ENCODE measurements at places on chromosomes 7 and 10.

DNA sequence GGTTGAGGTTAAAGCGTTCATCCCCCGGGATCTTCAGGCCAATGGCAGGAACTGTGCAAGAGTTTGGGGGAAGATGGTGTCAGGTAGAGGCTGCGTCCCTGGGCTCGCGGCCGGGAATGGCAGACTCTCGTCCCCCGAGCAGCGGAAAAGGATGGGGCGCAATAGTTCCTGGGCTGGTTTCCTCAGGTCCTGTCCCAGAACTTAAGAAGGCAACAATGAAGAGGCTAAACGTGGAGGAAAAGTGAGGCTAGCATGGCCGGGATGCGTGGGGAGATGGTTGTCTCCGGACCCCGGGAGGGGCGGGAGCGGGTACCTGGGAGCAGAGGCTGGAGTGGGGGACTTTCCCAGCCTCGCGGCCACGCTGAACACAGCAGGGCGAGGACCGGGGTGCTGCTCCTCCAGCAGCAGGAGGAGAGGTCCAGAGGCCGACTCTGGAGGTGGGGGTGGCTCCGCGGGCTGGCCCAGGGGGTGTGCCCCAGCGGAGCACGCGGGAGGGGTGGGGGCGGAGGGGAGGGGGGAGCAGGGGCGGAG, 882 bp downstream of the IRF5 start:
- peaks cover 77% of the 10 kb centered on the region for H3K27me3 ChIP-seq
- H3K4me1 ChIP-seq: peaks cover 45% of the 10 kb centered on the region
- no peak overlapping the region for H3K27ac ChIP-seq
- DNase-seq: peak; percentile 33

GRCh38 chr7:44827567-44827966, 20.3 kb downstream of the H2AZ2 start:
- H3K4me3 ChIP-seq: no peak overlapping the region
- H3K27me3 ChIP-seq: no peaks in the 10 kb centered on the region
- peaks cover 12% of the 10 kb centered on the region for H3K4me1 ChIP-seq
- DNase-seq: no peak
- H3K36me3 ChIP-seq: peaks cover 53% of the 10 kb centered on the region

- H3K4me3 ChIP-seq: no peak overlapping the region
- no peaks in the 10 kb centered on the region for H3K36me3 ChIP-seq
- H3K27me3 ChIP-seq: no peaks in the 10 kb centered on the region
- no peak overlapping the region for H3K27ac ChIP-seq
- no peaks in the 10 kb centered on the region for H3K4me1 ChIP-seq
- DNase-seq: no peak
These were observed 745.2 kb downstream of the SUGCT start for GRCh38 chr7:40879941-40880543.

GRCh38 chr7:115910541-115911164, 119.9 kb downstream of the TFEC start:
- no peak overlapping the region for H3K4me3 ChIP-seq
- no peak overlapping the region for H3K27ac ChIP-seq
- DNase-seq: no peak

GRCh38 chr10:49050366-49050765, 65.0 kb downstream of the VSTM4 start:
- no peak overlapping the region for H3K4me3 ChIP-seq
- DNase-seq: no peak
- H3K36me3 ChIP-seq: no peaks in the 10 kb centered on the region
- peaks cover 11% of the 10 kb centered on the region for H3K27me3 ChIP-seq

DNA sequence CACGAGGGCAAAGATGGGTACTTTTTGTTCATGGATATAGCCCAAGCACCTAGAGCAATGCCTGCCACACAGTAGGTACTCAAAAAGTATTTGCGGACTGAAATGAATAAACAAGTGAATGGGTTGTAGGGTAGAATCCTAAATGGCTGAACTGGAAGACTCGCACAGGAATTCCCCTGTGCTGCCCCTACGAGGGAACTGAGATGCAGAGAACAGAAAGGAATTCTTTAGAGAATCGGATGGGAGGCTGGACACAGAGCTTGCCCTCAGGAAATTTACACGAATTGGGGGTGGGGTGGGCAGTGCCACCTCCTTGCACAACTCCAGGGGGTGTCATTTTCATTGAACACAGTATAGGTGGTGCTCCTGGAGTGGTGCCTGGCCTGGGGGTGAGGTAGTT, 35.2 kb upstream of the SRGN start:
- no peak for DNase-seq
- H3K4me3 ChIP-seq: no peak overlapping the region
- no peak overlapping the region for H3K27ac ChIP-seq
- H3K36me3 ChIP-seq: no peaks in the 10 kb centered on the region
- H3K27me3 ChIP-seq: peaks cover 6% of the 10 kb centered on the region

DNA sequence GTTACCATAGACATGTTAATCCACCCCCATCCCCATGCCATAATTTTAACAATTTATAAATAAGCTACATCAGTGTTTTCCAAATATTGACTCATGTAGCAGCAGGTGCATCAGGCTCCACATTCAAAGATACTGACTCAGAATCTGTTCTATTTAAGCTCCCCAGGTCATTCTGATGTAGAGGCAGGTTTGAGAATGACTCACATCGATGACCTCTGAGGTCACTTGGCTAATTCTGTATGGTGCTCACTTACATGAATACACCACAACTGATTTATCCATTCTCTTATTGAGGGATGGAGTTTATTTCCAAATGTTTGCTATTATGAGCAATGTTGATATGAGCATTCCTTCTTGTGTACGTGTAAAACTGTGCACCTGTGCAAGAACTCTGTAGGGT, 1159.0 kb downstream of the TYW1 start:
- H3K27ac ChIP-seq: no peak overlapping the region
- H3K36me3 ChIP-seq: no peaks in the 10 kb centered on the region
- H3K4me3 ChIP-seq: no peak overlapping the region
- H3K27me3 ChIP-seq: no peaks in the 10 kb centered on the region
- no peaks in the 10 kb centered on the region for H3K4me1 ChIP-seq

DNA sequence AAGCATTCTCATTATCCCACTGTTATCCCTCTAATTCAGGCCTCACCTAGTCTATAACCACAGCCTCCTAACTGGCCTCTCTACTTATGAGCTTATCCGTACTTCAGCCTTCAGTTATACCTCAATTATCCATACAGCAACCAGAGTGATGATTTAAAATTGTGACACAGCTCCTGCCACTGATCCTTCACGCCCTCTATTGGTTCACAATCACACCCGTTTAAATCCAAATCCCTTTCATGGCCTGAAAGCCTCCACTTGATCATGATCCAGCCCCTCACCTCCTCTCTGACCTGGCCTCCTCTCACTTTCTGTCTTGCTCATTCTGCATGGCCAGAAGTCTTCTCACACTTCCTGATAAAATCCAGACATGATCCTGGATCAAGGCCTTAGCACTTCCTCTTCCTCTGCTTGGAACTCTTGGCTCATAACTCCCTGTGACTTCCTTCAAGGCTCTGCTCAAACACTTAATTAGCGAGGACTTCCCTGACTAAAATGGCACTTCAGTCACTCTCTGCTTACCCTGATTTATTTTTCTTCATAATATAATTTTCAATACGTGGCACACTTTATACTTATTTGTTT, 19.0 kb upstream of the TMEM26 start:
- no peak for DNase-seq
- H3K27me3 ChIP-seq: no peaks in the 10 kb centered on the region
- H3K4me3 ChIP-seq: no peak overlapping the region
- no peak overlapping the region for H3K27ac ChIP-seq

GRCh38 chr7:8765374-8765773, 332.0 kb downstream of the NXPH1 start:
- no peak overlapping the region for H3K27ac ChIP-seq
- no peaks in the 10 kb centered on the region for H3K27me3 ChIP-seq
- H3K36me3 ChIP-seq: no peaks in the 10 kb centered on the region
- DNase-seq: no peak
- no peak overlapping the region for H3K4me3 ChIP-seq
- H3K4me1 ChIP-seq: no peaks in the 10 kb centered on the region

DNA sequence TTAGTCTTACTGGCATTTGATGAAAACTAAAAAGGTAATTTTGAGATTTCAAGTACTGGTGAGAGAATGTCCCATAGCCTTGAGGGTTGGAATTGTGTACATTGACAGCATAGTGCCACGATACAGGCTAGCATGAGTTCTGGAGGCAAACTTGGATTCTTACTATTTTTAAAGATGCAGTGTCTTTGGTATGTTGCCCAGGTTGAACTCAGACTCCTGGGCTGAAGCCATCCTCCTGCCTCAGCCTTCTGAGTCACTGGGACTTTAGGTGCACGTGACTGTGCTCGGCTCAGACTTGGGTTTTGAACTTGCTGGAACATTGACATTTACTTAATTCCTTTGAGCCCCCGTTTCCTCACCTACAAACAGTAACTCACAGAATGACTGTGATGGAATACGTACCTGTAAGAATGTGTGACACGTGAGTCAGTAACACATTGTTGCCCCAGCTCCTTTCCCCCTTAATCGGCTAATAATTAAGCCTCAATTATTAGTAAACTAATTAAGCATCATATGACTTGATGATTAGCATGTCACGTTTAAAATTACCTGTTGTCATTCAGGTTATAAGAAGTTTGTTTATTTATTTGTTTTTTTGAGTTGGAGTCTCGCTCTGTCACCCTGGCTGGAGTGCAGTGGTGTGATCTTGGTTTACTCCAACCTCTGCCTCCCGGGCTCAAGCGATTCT, 10.6 kb downstream of the DNAJB6 start:
- peaks cover 5% of the 10 kb centered on the region for H3K36me3 ChIP-seq
- no peaks in the 10 kb centered on the region for H3K27me3 ChIP-seq
- DNase-seq: no peak
- peaks cover 37% of the 10 kb centered on the region for H3K4me1 ChIP-seq

- no peak for DNase-seq
- H3K4me1 ChIP-seq: no peaks in the 10 kb centered on the region
- peaks cover 12% of the 10 kb centered on the region for H3K27me3 ChIP-seq
- no peak overlapping the region for H3K27ac ChIP-seq
- no peaks in the 10 kb centered on the region for H3K36me3 ChIP-seq
- no peak overlapping the region for H3K4me3 ChIP-seq
These were observed 38.5 kb downstream of the MTURN start for GRCh38 chr7:30173058-30173897.

DNA sequence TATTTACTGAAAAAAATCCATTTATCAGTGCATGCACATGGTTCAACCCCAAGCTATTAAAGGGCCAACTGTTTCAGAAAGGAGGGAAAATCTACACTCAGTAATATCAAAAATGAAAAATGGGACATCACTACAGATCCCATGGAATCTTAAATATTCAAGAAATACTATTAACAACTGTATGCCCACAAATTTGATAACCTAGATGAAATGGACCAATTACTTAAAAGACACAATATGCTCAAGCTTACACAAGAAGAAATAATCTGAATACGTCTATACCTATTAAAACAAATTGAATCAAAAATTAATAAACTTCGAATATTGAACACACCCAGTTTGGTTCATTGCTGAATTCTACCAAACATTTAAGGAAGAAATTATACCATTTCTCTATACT, 87.9 kb downstream of the KMT2C start:
- H3K4me3 ChIP-seq: no peak overlapping the region
- no peaks in the 10 kb centered on the region for H3K4me1 ChIP-seq
- H3K27me3 ChIP-seq: no peaks in the 10 kb centered on the region
- DNase-seq: no peak
- H3K27ac ChIP-seq: no peak overlapping the region

GRCh38 chr10:117929327-117930067, 117.2 kb downstream of the RAB11FIP2 start:
- DNase-seq: no peak
- no peak overlapping the region for H3K27ac ChIP-seq
- no peaks in the 10 kb centered on the region for H3K4me1 ChIP-seq
- H3K4me3 ChIP-seq: no peak overlapping the region
- H3K36me3 ChIP-seq: no peaks in the 10 kb centered on the region
- peaks cover 6% of the 10 kb centered on the region for H3K27me3 ChIP-seq

DNA sequence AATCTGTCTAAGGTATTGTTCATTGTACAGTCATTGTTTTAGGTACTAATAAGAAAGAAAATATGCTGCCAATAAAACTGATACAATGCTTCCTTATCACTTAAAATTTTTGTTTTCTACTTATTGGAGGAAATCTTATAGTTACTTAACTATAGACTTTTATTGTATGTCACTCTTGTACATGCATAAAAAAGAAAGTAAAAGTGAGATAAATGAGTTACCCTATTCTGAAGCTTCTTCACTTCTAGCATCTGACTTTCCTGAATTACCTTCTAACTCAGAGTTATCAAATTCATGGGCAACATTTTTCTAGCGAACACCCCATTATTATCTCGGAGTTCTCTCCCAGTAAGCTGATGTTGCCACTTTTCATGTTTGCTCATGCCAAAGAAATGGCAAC, 504.9 kb downstream of the SH2D4B start:
- H3K4me1 ChIP-seq: no peaks in the 10 kb centered on the region
- H3K27ac ChIP-seq: no peak overlapping the region
- no peak for DNase-seq
- H3K27me3 ChIP-seq: no peaks in the 10 kb centered on the region
- H3K36me3 ChIP-seq: no peaks in the 10 kb centered on the region

- no peak overlapping the region for H3K4me3 ChIP-seq
- no peak overlapping the region for H3K27ac ChIP-seq
- no peaks in the 10 kb centered on the region for H3K4me1 ChIP-seq
- peaks cover 17% of the 10 kb centered on the region for H3K27me3 ChIP-seq
- no peak for DNase-seq
These were observed 60.9 kb downstream of the MRPL32 start for GRCh38 chr7:42993038-42993437.
